ENCODE measurements at places on chromosomes 12 and 14.

DNA sequence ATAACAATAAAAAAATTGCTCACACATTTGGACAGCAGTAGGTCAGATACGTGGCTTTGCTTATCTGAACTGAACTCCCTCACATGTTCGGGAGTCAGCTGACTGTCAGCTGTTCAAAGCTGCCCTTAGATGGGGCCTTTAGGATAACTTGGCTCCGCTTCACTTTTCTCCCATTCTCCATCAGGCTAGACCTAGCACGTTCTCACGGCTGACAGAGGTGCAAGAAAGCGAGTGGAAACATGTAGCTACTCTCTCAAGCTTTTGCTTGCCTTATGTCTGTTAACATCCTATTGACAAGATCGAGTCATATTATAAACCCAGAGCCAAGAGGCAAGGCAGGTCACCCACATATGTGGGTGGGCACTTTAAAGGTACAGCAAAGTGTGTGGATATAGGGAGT is 112.0 kb upstream of the PDZRN4 start:
- no peak for DNase-seq

- DNase-seq, result peak; percentile 94
These were observed 29.0 kb upstream of the LUM start for GRCh38 chr12:91140026-91140931.

DNA sequence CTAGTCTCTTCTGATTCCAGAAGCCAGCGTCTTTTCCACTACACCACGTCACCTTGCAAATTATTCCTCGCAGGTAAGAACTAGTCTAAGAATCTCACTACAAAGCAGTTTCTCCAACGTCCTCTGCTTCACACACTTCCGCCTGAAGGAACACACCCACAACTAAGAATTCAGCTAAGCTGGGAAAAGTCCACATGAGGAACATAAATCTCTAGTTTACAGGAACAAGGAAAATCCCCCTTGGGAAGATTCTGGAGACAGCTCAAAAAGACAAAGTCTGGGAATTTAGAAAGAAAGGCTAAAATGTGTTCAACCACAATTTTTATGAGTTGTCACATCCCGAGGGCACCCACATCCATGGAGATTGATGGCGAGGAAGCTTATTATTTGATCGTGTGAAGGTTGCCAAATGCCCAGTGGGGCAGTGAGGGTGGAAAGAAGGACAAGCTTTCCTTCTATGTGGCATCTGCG is 780.2 kb upstream of the TBX3 start:
- no peak for DNase-seq

DNA sequence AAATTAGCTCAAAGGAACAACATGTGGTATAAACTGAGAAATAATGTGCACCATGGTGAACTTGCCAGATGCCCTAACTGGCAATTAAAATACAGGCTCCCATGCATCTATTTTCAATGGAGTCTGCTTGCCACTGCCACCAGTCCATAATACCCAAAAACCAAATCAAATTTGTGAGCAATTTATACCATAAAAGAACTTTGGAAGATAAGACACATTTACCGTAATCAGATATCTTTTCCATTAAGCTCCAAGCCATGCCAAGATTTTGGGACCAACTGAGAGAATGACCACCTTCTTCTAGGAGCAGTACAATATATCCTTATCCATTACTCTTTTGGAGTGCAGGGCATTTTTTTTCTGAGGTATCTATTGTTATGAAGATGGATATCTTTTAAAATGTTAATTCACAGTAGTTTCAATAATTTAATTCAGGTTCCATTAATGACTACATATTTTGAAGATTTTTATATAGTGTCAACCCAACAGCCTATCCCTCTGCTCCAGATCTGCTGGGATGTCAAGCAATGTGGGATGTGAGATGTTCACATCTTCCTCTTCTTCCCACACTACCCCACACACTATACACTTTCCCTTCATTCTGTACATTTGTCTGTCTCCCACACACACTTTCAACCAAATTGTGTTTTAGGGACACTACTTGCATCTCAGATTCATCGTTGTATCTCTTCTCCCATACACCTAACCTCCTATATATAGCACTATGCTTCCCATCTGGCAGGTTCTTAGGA is 53.3 kb downstream of the KIF21A start:
- DNase-seq, result no peak

GRCh38 chr12:102462386-102462785 is 18.0 kb downstream of the IGF1 start:
- no peak for DNase-seq

DNA sequence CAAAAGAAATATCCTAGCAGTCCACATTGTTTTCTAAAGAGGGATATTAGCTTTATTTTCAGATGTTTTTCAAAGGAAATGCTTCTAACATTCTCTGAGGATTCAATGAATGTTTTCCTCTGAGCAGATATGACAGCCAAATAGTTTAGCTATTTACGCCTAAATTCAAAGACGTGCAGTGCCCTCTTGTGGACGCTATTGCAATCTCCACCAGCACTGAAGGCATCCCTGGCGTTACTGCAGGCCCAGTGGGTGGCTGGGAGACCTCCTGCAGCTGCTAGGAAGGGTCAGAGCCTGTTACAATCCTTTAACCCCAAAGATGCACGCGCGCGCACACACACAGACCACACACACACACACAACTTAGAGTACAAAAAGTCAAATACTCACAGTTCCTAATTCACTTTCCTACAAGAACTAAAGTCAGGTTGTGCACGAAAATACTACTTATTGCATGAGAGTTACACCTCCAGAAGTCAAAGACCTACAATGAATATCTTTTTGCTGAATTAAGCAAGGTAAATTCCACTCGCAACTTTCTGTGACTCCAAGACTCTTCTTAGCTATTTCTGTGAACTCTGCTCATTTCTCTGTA is 589.3 kb upstream of the TMEM132C start:
- peak; percentile 93 for DNase-seq

DNA sequence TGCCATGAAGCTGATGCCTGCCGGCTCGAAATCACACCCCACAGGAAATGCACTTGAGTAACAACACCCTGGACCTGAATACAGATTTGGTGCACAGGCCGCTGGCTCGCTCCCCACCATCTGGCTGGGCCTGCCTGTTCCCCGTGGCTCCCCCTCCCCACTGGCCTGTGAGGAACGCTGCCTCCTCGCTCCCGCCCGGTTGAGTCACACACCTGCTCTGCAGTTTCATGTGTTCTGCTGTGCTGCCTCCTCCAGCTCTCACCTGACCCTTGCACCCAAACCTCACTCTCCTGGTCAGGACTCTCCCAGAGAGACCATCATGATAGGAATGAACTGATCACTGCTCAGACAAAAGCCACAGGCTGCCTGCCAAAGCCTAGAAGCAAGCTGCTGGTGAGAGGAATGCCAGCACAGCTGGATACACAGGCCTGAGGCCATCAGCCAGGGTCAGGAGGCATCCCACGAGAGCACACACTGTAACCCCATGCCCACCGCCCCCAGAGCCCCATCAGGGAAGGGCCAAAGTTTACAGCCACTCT is 3.8 kb upstream of the SIVA1 start:
- peak; percentile 65 for DNase-seq

- DNase-seq, result peak; percentile 5
These were observed 160.7 kb upstream of the TMTC1 start for GRCh38 chr12:29944269-29945000.

GRCh38 chr12:1594006-1594260 is 448 bp downstream of the FBXL14 start:
- no peak for DNase-seq

- no peak for DNase-seq
These were observed 36.8 kb upstream of the TUBA1A start for GRCh38 chr12:49225576-49226166.

- peak; percentile 41 for DNase-seq
These were observed 9.1 kb downstream of the GPR19 start for GRCh38 chr12:12686925-12687324.

GRCh38 chr12:12159988-12160387 is 89.2 kb downstream of the BCL2L14 start:
- peak; percentile 27 for DNase-seq

- DNase-seq, result no peak
These were observed 638.5 kb downstream of the MED13L start for GRCh38 chr12:115638733-115639647.

DNA sequence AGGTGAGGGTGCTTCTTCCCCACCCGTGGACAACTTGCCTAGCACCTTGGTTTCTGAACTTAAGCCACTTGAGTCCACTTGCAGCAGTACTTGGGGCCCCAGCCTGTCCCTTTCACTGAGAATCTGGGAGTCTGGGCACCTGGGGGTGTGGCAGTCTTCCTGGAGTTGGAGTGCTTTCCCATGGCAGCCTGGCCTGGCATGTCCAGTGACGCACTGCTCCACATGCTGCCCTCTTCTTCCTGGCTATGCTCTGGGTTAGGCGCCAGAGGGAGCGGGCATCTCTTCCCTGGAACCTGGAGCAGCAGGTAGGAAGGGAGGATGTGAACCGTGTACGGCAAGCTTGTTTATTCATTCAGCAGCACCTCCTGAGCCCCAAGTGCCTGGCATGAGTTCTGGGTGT is 76.4 kb downstream of the PAPOLA start:
- no peak for DNase-seq

- peak; percentile 61 for DNase-seq
These were observed 651 bp downstream of the TMEM117 start for GRCh38 chr12:43836475-43836989.

DNA sequence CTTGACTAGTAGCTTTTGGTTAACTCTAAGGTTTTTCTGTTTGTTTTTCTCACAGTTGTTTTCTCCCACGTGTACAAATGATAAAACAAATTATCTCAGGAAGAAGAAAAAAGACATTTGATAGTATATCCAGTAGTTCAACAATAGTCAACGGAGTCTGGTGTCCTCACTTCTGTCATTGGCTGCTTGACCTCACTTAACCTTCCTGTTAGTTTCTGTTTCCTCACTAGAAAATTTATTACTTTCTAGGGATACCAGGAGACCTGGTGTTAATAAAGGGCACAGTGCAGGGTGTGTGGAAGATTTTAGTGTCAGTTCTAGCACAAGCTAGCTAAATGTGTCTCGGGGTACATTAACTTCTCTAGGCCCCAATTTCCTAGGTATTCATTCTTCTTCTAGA is 116.0 kb downstream of the PRKCH start:
- DNase-seq, result no peak

GRCh38 chr12:19288603-19289244 is 150.6 kb upstream of the AEBP2 start:
- DNase-seq, result peak; percentile 78

DNA sequence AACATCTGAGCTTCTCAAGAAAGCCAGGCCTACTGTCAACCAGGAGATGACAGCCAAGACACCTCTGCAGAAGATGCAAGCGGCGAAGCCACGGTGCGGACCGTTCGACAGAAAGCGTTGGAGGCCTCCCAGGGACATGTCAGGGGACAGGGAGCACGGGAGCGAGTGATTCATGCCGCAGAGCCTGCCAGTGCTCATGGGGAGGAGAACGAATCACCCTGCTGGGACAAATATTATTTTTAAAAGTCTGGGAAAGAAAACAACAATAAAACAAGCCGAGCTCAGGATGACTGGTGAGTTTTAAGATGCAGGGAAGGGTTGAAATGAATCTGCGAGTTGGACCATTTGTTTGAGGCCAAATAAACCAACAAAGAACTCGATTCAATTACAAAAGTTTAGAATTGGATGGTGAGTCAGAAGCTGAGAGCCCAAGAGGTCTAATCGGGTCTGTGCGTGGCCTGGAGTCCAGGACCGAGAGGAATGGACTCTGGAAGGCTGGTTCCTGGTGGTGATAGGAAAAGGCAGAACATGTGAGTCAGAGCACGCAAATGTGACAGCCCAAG is 91.0 kb downstream of the RBM19 start:
- no peak for DNase-seq

GRCh38 chr12:29073631-29074239 is 75.3 kb upstream of the FAR2 start:
- DNase-seq, result peak; percentile 86

DNA sequence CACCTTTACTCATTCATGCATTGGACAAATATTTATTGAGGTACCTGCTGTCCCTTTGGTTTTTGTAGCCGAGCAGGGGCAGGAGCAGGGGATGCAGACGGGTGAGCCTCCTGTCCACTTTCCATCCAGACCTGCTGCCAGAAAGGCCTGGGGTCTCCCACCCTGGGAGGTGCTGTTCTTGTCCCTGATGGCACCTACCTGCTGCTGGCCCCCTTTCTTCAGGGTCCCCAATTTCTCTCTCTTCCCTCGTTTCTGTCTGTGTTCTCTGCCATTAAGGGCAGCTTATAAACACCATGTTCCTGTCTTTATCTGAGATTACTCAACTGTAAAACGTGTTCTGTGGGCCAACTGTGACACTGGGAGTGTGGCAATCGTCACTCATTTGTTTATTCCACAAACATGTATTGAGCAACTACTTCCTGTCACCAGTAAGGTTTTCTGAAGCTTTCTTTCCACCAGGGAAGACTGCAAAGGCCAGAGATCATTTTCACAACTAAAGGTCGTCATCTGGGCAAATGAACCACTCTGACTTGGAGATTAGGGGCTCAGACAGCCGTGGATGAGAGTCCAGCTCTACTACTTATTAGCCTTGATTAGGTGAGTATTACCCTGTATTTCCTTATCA is at the start of gene HAL:
Gene HAL, minus strand, starts transcription at position 311 of the 625 bp plus-strand sequence. CDS start 434 bp downstream, outside the sequence.
- no peak for DNase-seq

- DNase-seq, result peak; percentile 31
These were observed 24.8 kb downstream of the CLSTN3 start for GRCh38 chr12:7154901-7155470.

- no peak for DNase-seq
These were observed 66.4 kb upstream of the SLC38A4 start for GRCh38 chr12:46892034-46892705.

DNA sequence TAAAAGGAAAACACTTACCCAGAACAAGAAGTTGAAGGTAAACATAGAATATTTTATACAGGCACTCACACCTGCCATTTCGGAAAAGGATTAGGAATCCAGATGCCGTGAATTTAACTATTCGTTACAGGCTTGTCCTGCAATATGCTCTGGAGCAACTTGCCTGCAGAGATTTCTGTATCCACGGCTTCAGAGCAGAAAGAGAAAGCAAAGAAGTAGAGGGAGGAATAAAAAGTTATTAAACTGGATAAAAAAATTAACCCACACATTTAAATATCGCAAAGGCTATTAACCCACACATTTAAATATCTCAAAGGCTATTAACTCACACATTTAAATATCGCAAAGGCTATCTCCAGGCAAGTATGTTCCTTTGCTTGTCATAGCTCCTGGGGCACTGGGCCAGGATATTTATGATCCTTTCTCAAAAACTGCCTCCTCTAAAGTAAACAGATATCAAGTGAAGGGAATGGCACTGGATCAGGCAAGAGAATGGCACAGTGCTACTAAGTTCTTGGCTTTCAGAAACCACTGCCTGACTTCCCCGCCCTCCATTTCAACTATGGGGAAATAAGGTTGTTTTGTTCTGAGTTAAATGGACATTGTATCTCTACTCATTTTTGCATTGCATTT is at the start of gene TSPAN8:
Gene TSPAN8, minus strand, starts transcription at position 399 of the 633 bp plus-strand sequence. Its CDS starts 321 bp downstream, at position 78.
- peak; percentile 10 for DNase-seq

DNA sequence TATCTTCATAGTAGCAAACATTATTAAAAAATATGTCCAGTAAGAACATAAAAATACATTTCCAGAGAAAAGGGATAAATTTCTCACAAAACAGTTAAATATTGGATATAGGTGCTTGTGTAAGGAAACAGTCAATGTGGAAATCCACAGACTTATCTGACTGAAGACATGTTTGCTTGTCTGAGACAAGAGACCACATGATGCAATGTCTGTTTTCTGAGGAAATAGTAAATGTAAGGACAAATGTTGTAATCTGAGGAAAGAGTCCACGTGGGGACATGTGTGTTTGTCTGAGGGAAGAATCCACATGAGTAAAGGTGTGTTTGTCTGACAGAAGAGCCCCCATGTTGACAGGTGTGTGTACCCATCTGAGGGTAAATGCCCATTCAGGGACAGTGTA is 1093.2 kb downstream of the TMEM121 start:
- no peak for DNase-seq

All from adipocyte (in vitro differentiated cells).